Prostate gland (tissue), 2 donors: ENCODE measurements at places on chromosomes 11 and 22. TPM values are rescaled to one million over a fixed set of nuclear protein-coding genes. Genes with fewer than 3 reads are reported as not detected.

KLHDC7B gene
- 0.62 TPM for total RNA-seq

ANKK1 gene
- 0.97 TPM for total RNA-seq

GRIK4 gene
- 1.7 TPM for total RNA-seq

CACNA1I gene
- total RNA-seq: 0.05 TPM

GAB4 gene
- not detected for total RNA-seq

KCTD14 gene
- total RNA-seq: 3.6 TPM

VSTM5 gene
- 0.74 TPM for total RNA-seq

DNA sequence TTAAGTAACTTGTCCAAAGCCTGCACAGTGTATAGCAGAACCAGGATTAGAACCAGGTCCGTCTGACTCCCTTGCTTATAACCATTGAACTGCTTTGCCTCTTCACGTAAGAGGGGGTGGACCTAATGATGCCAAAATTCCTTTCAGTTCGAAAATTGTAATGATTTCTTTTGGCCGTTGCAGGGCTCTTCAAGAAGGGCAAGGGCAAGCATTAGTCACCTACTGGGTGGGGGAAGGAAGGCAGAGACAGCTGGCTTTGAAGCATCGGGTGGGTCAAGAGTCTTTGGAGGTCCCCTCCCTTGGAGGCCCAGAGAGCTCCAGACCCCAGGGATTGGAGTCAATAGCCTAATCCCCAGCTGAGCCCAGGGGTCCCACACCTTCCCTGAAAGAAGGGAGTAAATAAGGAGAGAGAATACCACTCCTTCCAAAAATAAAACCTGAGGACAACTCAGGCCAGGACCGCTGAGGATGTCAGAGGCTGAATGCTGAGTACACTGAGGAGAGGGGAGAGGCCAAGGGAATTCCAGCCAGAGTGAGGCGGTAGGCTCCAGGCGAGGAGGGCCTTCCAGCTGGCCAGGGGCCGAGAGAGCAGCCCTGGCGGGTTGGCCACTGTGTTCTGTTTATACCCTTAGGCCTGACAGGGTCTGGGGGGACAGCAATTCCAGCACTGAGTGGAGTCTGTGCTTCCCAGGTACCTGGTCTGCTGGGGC, 14.1 kb downstream of the CREB3L1 start:
- no peak for DNase-seq

DNA sequence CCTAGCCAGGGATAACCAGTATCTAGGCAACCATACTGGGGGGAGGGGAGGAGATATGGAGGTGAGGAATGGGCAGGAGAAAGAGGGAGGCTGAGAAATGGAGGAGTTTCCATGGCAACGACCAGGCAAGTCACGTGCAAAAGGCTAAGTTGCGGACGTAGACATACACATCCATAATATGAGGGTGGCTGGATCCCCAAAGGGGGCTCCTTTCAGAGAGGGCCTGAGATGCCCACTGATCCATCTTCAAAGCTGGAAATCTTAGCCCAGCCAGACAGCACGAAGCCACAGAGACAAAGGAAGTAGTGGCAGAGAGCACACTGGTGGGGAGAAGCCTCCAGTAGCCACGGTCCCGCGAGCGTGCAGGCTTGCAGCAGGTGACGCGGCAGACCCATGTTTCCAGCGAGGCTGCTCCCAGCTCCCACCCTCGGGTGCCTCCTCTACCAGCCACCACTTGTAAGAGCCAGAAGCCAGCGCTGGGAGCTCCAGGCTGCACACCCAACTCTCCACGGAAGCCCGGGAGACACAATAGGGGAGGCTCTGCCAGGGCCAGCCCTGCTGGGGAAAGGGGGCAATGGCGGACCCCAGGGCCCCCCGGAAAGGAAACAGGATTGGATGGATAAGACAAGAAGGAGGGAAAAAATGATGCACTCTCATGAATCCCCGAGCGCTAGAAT, 938 bp downstream of the FXYD6 start:
- no peak for DNase-seq

- DNase-seq: no peak
Measured at GRCh38 chr22:28154861-28155260, 235.8 kb upstream of the PITPNB start.

GRCh38 chr11:122421702-122422101, 233.8 kb upstream of the UBASH3B start:
- no peak for DNase-seq

- DNase-seq: no peak
Measured at GRCh38 chr22:28670161-28670560, 9.5 kb downstream of the TTC28 start.
